Stomach (tissue), 19 donors: ENCODE measurements at places on chromosomes 6 and 20.
A peak's percentile ranks its signal among the peaks of the same experiment; 100 is the strongest.

GRCh38 chr20:22460231-22460630, 124.1 kb downstream of the FOXA2 start:
- no peaks in the 10 kb centered on the region for H3K36me3 ChIP-seq
- H3K27me3 ChIP-seq = no peaks in the 10 kb centered on the region
- peaks cover 12% of the 10 kb centered on the region for H3K4me1 ChIP-seq
- no peak overlapping the region for H3K27ac ChIP-seq
- no peak overlapping the region for H3K4me3 ChIP-seq

DNA sequence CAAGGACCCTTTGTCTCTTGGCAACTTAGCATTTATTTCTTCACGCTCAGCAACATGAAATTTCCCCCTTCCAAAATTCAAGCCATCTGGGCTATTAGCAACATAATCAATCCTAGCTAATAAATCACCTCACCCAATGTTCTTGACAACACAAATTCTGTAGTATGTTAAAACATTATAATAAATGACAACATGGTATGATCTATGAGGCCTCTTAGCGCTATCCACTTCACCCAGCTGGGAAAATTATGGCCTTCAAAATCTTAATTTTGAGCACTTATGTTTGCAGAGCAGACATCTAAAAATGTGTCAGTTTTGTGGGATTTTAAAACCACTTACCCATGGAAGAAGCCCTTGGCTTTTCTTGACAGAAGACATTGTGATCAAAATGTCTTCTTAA, 181.9 kb downstream of the HDGFL1 start:
- H3K27me3 ChIP-seq = no peaks in the 10 kb centered on the region
- no peaks in the 10 kb centered on the region for H3K4me1 ChIP-seq
- no peak overlapping the region for H3K4me3 ChIP-seq
- no peaks in the 10 kb centered on the region for H3K36me3 ChIP-seq

- H3K27me3 ChIP-seq = no peaks in the 10 kb centered on the region
- no peaks in the 10 kb centered on the region for H3K36me3 ChIP-seq
- DNase-seq = no peak
- no peak overlapping the region for H3K4me3 ChIP-seq
Measured at GRCh38 chr6:38184585-38185080, 365.1 kb downstream of the ZFAND3 start.

GRCh38 chr6:117740605-117741004, 65.3 kb downstream of the NUS1 start:
- H3K4me1 ChIP-seq = no peaks in the 10 kb centered on the region
- H3K27ac ChIP-seq = no peak overlapping the region
- no peak overlapping the region for H3K4me3 ChIP-seq
- no peak for DNase-seq
- no peaks in the 10 kb centered on the region for H3K36me3 ChIP-seq
- no peaks in the 10 kb centered on the region for H3K27me3 ChIP-seq

GRCh38 chr6:83436674-83437073, 5.8 kb upstream of the ME1 start:
- H3K4me1 ChIP-seq = peaks cover under 1% of the 10 kb centered on the region
- H3K4me3 ChIP-seq = no peak overlapping the region
- no peak for DNase-seq
- H3K27me3 ChIP-seq = no peaks in the 10 kb centered on the region

GRCh38 chr6:108851756-108852155, 3.5 kb downstream of the ARMC2 start:
- no peak overlapping the region for H3K4me3 ChIP-seq
- peaks cover 16% of the 10 kb centered on the region for H3K4me1 ChIP-seq
- DNase-seq = no peak
- H3K36me3 ChIP-seq = peaks cover 26% of the 10 kb centered on the region

GRCh38 chr6:163548624-163549023, 134.1 kb downstream of the QKI start:
- no peak overlapping the region for H3K27ac ChIP-seq
- no peaks in the 10 kb centered on the region for H3K4me1 ChIP-seq
- H3K4me3 ChIP-seq = no peak overlapping the region
- no peak for DNase-seq

- no peak overlapping the region for H3K4me3 ChIP-seq
- no peak overlapping the region for H3K27ac ChIP-seq
- H3K27me3 ChIP-seq = no peaks in the 10 kb centered on the region
- H3K36me3 ChIP-seq = peaks cover 19% of the 10 kb centered on the region
- DNase-seq = no peak
- H3K4me1 ChIP-seq = no peaks in the 10 kb centered on the region
Measured at GRCh38 chr6:144745439-144745838, 460.3 kb downstream of the UTRN start.

DNA sequence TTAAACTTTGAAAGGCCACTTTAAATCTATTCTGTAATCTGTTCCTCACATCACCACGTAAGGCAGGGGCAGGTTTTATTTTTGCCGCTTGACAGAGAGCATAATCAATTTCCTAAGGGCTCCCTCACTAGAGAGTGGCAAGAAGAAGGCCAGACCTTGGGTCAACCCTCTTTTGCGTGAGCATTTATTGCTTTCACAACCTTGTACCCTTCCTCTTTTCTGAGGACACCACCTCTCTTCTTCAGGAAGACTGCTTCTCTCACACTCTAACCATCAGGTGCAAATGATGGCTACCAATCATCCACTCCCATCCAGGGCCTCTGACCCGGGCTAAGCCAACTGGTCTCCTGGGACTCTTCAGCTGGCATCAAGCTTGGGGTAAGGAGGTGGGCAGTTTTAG, 25.2 kb upstream of the QKI start:
- no peak overlapping the region for H3K27ac ChIP-seq
- no peak for DNase-seq
- H3K4me1 ChIP-seq = no peaks in the 10 kb centered on the region
- no peak overlapping the region for H3K4me3 ChIP-seq
- H3K27me3 ChIP-seq = no peaks in the 10 kb centered on the region

GRCh38 chr6:40611912-40612311, 24.7 kb upstream of the LRFN2 start:
- H3K4me1 ChIP-seq = no peaks in the 10 kb centered on the region
- no peak overlapping the region for H3K27ac ChIP-seq
- H3K27me3 ChIP-seq = no peaks in the 10 kb centered on the region
- no peak overlapping the region for H3K4me3 ChIP-seq
- H3K36me3 ChIP-seq = no peaks in the 10 kb centered on the region
- DNase-seq = no peak

- no peak for DNase-seq
- no peaks in the 10 kb centered on the region for H3K4me1 ChIP-seq
- H3K4me3 ChIP-seq = no peak overlapping the region
- H3K27me3 ChIP-seq = no peaks in the 10 kb centered on the region
Measured at GRCh38 chr6:45461486-45461885, 83.8 kb upstream of the SUPT3H start.

DNA sequence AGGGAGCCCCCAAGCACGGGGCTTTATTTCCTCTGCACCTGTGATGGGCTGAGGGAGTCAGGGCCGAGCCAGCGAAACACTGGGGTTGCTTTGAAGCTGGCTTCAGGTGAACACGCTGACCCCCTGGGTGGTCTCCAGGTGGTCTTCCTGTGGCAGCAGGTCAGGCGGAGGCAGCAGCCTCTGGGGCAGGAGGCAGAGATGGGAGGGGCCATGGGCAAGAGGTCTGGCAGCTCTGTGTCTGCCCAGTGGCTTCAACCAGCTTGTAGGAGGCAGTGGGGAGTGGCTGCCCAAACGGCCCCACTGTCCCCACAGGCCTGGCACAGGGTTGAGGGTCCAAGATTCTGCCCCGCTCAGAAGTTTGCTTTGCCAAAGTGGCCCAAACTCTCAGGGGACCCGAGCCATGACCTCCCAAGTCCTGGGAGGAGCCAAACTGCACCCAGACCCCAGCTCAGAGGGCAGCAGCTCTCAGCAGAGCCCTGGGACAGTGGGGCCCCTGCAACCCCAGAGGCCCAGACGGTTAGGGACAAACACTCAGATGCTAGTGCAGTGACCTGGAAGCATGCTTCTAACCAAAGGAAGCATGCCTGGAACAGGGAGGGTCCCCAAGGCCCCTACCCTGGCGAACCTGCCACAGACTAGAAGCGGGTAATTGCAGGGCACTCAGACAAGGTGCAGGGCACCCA, 15.3 kb downstream of the NTSR1 start:
- H3K27me3 ChIP-seq = peaks cover 19% of the 10 kb centered on the region
- no peaks in the 10 kb centered on the region for H3K36me3 ChIP-seq
- H3K27ac ChIP-seq = no peak overlapping the region
- peaks cover 15% of the 10 kb centered on the region for H3K4me1 ChIP-seq

DNA sequence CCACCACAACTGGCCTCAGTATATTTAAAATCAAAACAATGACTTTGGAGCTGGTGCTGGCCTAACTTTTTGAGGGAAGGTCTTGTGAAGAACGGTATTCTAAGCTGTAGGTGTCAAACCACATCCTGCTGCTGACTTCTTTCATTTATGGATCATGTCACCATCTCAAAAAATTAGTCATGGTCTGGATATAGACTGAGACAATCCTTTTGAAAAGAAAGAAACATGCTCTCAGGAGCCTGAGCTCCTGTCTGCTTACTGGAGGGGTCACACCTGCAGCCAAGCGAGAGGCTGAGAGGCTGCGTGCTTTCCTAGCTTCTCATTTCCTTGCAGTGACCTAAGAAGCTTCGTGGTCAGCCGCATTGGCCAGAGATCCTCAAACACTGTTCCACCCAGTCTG, 55.2 kb downstream of the TIAM2 start:
- no peaks in the 10 kb centered on the region for H3K27me3 ChIP-seq
- DNase-seq = no peak
- H3K27ac ChIP-seq = no peak overlapping the region

DNA sequence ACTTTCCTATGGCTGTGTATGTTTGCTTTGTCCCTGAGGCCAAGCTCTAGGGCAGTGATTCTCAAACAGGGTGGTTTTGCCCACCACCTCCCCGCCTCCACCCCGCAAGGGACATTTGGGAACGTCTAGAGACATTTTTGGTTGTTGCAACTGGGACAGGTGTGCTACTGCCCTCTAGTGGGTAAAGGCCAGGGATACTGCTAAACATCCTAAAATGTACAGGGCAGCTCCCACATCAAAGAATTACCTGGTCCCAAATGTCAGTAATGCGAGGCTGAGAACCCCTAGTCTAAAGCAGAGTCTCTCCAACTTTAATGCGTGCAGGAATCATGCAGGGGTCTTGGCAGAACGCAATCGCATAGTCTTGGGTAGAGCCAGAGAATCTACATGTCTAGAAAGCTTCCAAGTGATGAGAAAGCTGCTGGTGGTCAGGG, 5.1 kb downstream of the KCNS1 start:
- no peak overlapping the region for H3K4me3 ChIP-seq
- no peaks in the 10 kb centered on the region for H3K36me3 ChIP-seq
- no peak overlapping the region for H3K27ac ChIP-seq
- peaks cover 12% of the 10 kb centered on the region for H3K4me1 ChIP-seq
- peak; percentile 76 for DNase-seq

DNA sequence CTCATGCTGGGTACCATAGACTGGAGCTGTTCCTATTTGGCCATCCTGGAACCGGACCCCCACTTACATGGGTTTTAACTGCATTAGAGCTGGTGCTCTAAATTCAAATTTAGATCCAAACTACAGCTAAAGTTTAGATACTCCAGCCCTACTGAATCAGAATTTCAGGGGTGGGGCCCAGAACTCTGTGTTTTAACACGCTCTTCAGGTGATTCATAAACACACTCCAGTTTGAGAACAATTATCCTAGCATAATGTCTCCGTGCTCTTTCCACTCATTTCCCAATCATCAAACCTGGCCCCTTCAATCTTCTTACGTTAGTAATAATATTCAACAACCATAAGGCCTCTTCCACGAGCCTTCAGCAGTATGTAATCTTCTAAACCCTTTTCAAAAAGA, 15.3 kb downstream of the TRPC4AP start:
- no peak overlapping the region for H3K4me3 ChIP-seq
- no peaks in the 10 kb centered on the region for H3K27me3 ChIP-seq
- peaks cover 36% of the 10 kb centered on the region for H3K4me1 ChIP-seq
- H3K27ac ChIP-seq = no peak overlapping the region
- DNase-seq = no peak

GRCh38 chr20:57092900-57093530, 173.4 kb downstream of the BMP7 start:
- H3K27me3 ChIP-seq = no peaks in the 10 kb centered on the region
- no peak for DNase-seq
- H3K36me3 ChIP-seq = no peaks in the 10 kb centered on the region
- peaks cover 13% of the 10 kb centered on the region for H3K4me1 ChIP-seq

DNA sequence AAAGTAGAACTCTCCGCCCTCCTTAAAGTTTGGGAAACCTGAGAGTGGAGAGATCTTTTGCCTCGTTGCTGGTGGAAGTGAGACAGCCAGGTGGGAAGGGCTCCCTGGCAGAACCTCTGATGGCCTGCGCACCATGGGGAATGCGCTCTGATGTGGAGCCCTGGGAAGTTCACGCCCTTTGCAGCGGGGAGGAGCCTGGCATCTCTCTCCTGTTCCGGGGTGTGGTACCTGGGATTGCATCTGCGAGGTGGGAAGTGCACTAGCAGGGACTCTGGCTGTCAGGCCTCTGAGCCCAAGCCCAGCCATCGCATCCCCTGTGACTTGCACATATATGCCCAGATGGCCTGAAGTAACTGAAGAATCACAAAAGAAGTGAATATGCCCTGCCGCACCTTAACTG, 159.8 kb downstream of the AKAP7 start:
- H3K27ac ChIP-seq = no peak overlapping the region
- peaks cover 16% of the 10 kb centered on the region for H3K4me1 ChIP-seq
- no peak overlapping the region for H3K4me3 ChIP-seq
- DNase-seq = no peak
- no peaks in the 10 kb centered on the region for H3K36me3 ChIP-seq
- H3K27me3 ChIP-seq = no peaks in the 10 kb centered on the region

- H3K4me3 ChIP-seq = no peak overlapping the region
- H3K4me1 ChIP-seq = peaks cover 57% of the 10 kb centered on the region
- no peak overlapping the region for H3K27ac ChIP-seq
- no peaks in the 10 kb centered on the region for H3K36me3 ChIP-seq
- H3K27me3 ChIP-seq = no peaks in the 10 kb centered on the region
- peak; percentile 28 for DNase-seq
Measured at GRCh38 chr6:108902382-108902792, 54.2 kb downstream of the ARMC2 start.

- peaks cover 8% of the 10 kb centered on the region for H3K36me3 ChIP-seq
- DNase-seq = no peak
- H3K27me3 ChIP-seq = no peaks in the 10 kb centered on the region
- no peak overlapping the region for H3K27ac ChIP-seq
Measured at GRCh38 chr20:34407962-34408474, 44.9 kb downstream of the ITCH start.

GRCh38 chr6:158627940-158628211, 16.7 kb downstream of the DYNLT1 start:
- peaks cover 19% of the 10 kb centered on the region for H3K4me1 ChIP-seq
- H3K27ac ChIP-seq = no peak overlapping the region
- no peak for DNase-seq
- no peaks in the 10 kb centered on the region for H3K27me3 ChIP-seq

GRCh38 chr6:136846046-136846445, 23.7 kb downstream of the PEX7 start:
- H3K4me1 ChIP-seq = peaks cover 8% of the 10 kb centered on the region
- DNase-seq = peak; percentile 81
- H3K27ac ChIP-seq = no peak overlapping the region

DNA sequence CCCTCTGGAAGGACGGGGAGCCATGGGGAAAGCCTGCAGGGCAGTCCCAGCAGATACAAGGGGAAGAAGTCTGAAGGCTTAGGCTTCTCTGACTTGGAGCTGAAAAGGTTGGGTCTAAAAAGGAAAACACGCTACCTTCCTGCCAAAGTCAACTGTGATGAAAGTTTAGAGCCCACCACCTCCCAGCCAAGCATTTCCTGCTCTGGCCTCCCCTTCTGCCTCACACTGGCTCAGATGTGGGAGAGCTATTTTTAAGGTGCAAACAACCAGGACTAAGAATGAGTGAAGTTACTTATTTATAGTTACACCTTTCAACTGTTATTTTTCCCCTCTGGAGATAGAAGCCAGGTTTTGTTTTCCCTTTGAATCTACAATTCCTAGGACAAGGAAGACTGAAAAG, 21.2 kb downstream of the NEDD9 start:
- H3K27ac ChIP-seq = peak overlapping the region; percentile 54
- H3K27me3 ChIP-seq = no peaks in the 10 kb centered on the region
- DNase-seq = no peak
- H3K4me1 ChIP-seq = peaks cover 84% of the 10 kb centered on the region
- no peak overlapping the region for H3K4me3 ChIP-seq
